ENCODE measurements at places on chromosomes 11 and 22. TPM values are rescaled to one million over a fixed set of nuclear protein-coding genes. Genes with fewer than 3 reads are reported as not detected.

The SLC22A6 gene
- total RNA-seq, result not detected

The BAIAP2L2 gene
- 0.69 TPM for total RNA-seq

The KCNJ4 gene
- total RNA-seq, result not detected

The PDE3B gene
- 4.6 TPM for total RNA-seq

The NLRP6 gene
- under 0.01 TPM for total RNA-seq

The MAPK11 gene
- total RNA-seq, result 9.9 TPM

The LRRC74B gene
- total RNA-seq, result under 0.01 TPM

The NLRP10 gene
- total RNA-seq, result 0.09 TPM

The CD3E gene
- not detected for total RNA-seq

The OR51B2 gene
- total RNA-seq, result not detected

The TMEM191B gene
- not detected for total RNA-seq

The MFNG gene
- not detected for total RNA-seq

The MYBPC3 gene
- total RNA-seq, result not detected

The NRXN2 gene
- total RNA-seq, result 1.0 TPM

The SLC6A5 gene
- not detected for total RNA-seq

The PIK3IP1 gene
- 37.4 TPM for total RNA-seq

The C1QTNF4 gene
- 0.16 TPM for total RNA-seq

The PHLDB1 gene
- total RNA-seq, result 89.3 TPM

The OR8A1 gene
- total RNA-seq, result not detected

The PGA5 gene
- 2.1 TPM for total RNA-seq

The CBLIF gene
- total RNA-seq, result not detected

The ALG12 gene
- total RNA-seq, result 16.8 TPM

The WEE1 gene
- total RNA-seq, result 12.1 TPM

The CEP126 gene
- total RNA-seq, result 1.5 TPM

The RIC3 gene
- not detected for total RNA-seq

The ASRGL1 gene
- total RNA-seq, result 0.09 TPM

The CRYBA4 gene
- total RNA-seq, result not detected

The MS4A12 gene
- total RNA-seq, result not detected

The SNX32 gene
- 4.0 TPM for total RNA-seq

The PRG3 gene
- total RNA-seq, result not detected

The CNIH2 gene
- 0.17 TPM for total RNA-seq

The RFPL2 gene
- total RNA-seq, result not detected

The ART5 gene
- 0.34 TPM for total RNA-seq

The OR8K1 gene
- not detected for total RNA-seq

The PTPRJ gene
- 1.8 TPM for total RNA-seq

The GLYAT gene
- total RNA-seq, result not detected

The MYRF gene
- total RNA-seq, result 0.16 TPM

The DEUP1 gene
- total RNA-seq, result not detected

The TMX2 gene
- total RNA-seq, result 35.3 TPM

The MAPK8IP1 gene
- 9.4 TPM for total RNA-seq

The TMA7B gene
- not detected for total RNA-seq

The PGA3 gene
- 1.6 TPM for total RNA-seq

The C22orf15 gene
- total RNA-seq, result 0.43 TPM

The KIAA1671 gene
- under 0.01 TPM for total RNA-seq

The CCDC89 gene
- total RNA-seq, result 7.1 TPM

The FGF3 gene
- not detected for total RNA-seq

The DDI1 gene
- not detected for total RNA-seq

The FXYD2 gene
- total RNA-seq, result 0.16 TPM

The ENTHD1 gene
- not detected for total RNA-seq

The SAA4 gene
- not detected for total RNA-seq
